ENCODE measurements at places on chromosomes 13 and 19.

DNA sequence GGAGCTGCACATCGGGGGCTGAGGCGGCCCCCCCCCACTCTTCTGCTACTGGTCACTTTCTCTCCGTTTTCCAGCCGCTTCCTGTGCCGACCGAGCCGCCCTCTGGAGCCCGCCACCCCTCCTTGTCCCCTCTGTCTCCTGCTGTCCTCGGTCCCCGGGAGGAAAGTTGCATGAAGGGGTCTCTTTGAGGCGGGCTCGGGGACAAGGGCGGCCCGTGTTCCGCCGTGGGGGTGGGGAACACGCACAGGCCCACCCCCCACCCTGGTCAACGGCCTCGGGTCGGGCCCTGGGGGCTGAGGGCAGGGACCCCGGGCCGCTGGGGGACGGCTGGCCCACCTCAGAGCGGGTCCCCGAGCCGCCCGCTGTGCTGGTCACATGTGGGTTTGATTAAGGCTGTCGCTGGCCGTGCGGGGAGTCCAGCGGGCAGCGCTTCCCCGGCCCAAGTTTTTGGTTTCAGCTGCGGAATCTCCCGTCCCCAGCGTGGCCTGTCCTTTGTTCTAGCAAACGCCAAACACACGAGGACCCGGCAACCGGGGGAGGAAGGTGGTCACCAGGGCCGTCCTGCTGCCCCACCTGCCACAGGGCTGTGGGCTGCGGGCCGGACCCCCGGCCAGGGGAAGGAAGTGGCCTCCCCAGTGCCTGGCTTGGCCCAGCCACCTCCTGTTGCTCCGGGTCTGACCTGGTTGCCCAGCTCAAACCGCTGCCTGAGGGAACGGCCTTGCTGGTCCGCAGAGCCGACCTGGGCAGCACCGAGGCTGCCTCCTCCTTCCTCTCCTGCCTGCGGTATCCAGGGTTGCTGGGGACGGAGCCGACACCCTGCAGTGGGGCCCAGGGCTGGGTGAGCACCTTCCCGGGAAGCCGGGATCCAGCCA lies 1.9 kb downstream of the EFNA2 start:
- DNase-seq = no peak

GRCh38 chr13:26529441-26529840 lies 28.0 kb upstream of the WASF3 start:
- DNase-seq = no peak

- DNase-seq = no peak
Observed at GRCh38 chr13:27355894-27356293, 68.5 kb upstream of the GTF3A start.

GRCh38 chr13:77860507-77860981 lies 58.1 kb downstream of the EDNRB start:
- DNase-seq = no peak

- DNase-seq = no peak
Observed at GRCh38 chr13:62320129-62321108, 904.8 kb upstream of the PCDH20 start.

DNA sequence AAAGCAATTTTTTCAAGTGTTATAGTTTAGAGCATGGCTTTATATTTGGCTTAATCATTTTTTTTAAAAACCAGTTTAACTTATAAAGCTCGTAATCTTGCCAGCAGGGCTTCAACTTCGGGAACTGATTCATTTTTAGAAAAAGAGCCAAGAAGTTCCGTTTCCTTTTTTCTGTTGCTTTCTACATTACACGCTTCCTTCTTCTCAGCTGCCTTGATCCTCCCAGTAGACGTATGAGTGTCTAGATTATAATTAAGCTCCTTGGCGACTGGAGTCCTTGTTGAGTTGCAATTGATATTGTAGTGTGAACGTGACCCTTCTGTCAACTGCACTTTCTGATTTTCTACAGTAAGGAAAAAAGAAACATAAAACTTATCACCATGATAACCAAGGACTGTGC lies 497.2 kb downstream of the DIAPH3 start:
- no peak for DNase-seq

GRCh38 chr19:37983916-37984315 lies 76.9 kb downstream of the SIPA1L3 start:
- DNase-seq = no peak

DNA sequence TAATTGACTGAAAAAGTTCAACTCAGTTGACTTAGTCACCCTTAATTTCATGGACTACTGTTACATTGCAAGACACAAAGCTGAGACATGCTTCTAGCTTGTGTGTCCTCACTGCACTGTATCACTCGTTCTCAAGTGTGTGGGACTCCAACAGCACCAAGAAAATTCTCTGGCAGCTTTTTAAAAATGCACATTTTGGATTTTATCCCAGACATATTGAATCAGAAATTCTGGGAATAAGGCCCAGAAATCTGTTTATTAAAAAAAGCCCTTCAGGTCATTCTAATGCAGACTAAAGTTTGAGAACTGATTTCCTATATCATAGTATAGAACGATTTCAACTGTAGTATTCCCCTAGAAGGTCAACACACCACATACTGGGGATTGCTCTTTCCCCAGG lies 1485.3 kb downstream of the PCDH9 start:
- no peak for DNase-seq

Data from vagina (tissue), 2 donors.